ENCODE measurements at places on chromosomes 2 and 18. TPM values are rescaled to one million over a fixed set of nuclear protein-coding genes. Genes with fewer than 3 reads are reported as not detected.

Gene CABYR
- total RNA-seq: 7.7 TPM

Gene CCDC121
- 3.1 TPM for total RNA-seq

Gene STK25
- total RNA-seq: 202 TPM

Gene C2orf78
- total RNA-seq: not detected

Gene DSG1
- not detected for total RNA-seq

Gene ASTL
- total RNA-seq: 0.17 TPM

Gene ELOA2
- not detected for total RNA-seq

Gene RBKS
- 2.5 TPM for total RNA-seq

Gene TTN
- 0.50 TPM for total RNA-seq

Gene SLC35G4
- total RNA-seq: not detected

Gene RFTN2
- 3.6 TPM for total RNA-seq
